ENCODE measurements at places on chromosomes 16 and 17.
A peak's percentile ranks its signal among the peaks of the same experiment; 100 is the strongest.

DNA sequence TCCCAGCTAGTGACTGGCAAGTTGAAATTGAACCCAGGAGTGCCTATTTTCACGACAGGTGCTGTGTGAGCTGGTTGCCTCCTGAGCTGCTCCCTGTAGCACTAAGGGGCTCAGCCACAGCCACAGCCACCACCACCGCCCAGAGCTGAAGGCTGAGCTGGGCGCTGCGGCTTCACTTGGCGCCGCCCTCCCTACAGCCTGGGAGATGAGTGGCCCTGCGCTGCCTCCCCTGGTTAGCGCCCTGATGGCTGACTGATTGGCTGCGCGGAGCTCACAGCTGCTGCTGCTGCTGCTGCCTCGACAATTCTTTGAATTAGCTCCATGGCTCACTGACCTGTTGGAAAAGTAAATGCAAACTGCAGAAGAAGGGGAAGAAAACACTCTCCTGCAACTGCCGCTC is 91.8 kb upstream of the TMEM132E start:
- no peak for DNase-seq

DNA sequence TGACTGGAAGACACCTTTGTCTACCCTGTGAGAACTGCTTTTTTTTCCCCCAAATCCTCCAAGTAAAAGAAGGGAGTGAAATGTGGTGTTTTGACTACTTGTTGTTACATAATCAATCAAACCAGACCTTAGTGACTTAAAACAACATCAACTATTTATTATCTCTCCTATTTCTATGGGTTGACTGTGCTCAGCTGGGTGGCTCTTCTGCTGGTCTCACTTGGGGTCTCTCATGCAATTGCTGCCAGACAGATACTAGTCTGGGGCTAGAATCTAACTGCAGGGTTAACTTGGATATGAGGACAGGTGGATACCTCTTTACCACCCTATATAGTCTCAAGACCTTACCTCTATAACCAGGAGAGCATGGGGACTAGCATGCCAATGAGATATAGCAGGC is 141.3 kb downstream of the SALL1 start:
- no peak for DNase-seq

- no peak for DNase-seq
These were observed 30.2 kb downstream of the SALL1 start for GRCh38 chr16:51120730-51121347.

GRCh38 chr16:85002608-85003007 is 8.7 kb downstream of the ZDHHC7 start:
- no peak for DNase-seq

GRCh38 chr17:28612531-28612930 is 1.5 kb downstream of the RSKR start:
- DNase-seq: no peak

DNA sequence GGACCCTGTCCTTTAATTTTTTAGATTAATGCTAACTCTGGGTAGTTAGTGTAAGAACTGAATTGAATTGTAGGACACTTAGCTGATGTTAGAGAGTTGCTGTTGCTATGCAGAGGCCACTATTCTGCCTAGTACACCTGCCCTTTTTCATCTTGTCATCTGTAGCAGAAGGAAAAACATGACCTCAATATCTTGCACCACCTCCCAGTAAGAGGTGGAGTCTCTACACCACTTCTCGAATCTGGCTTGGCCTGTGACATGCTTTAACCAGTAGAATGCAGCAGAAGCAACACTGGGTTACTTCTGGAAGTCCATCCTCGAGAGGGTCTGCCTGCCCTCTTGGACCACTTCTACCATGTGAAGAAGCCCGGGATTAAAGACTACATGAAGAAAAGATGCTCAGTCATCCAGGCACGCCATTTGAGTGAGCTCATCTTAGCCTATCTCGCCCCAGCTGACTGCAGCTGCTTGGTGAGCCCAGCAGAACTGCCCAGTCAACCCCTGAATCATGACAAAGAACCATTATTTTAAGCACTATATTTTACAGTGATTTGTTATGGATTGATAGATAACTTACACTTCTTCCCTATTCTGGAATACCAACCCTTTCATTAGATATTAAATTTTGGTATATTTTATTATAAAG is 153.5 kb downstream of the MYO1D start:
- no peak for DNase-seq

DNA sequence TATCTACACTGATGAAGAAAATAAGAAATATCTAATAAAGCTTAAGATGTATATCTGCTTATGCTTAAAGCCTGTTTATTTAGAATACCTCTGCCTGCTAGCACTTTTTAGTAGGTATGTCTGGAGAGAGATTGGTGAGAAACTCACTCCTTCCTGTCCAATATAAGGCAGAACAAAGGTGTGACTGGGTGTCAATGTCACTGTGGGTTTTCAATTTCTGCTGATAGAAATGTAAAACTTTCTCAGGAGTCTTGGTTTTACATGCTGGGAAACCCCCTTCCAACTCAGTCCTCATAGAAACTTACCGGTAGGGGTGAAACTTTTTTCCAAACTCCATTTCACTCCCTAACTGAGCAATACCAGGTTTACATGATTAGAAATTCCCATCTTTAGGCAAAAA is 17.8 kb upstream of the MPHOSPH6 start:
- no peak for DNase-seq

- no peak for DNase-seq
These were observed 123.6 kb downstream of the CDYL2 start for GRCh38 chr16:80680839-80681238.

DNA sequence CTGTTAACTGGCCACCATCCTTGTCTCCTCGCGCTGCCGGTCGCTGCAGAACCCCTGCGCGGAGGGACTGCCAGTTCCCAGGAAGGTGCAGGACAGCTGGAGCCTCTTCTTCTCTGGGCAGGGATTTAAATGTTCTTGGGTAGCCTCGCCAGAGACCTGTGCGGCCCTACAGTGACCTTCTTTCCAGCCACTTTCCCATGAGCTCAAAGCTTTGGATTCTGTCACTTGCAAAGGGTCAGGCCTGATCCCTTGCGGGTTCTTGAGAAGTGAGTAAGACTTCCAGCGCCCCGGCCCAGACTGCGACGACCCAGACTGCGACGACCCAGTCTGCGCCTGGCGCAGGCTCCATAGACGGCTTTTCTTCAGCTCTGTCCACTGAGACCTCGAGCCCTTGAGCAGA is 1.4 kb upstream of the SLFN5 start:
- no peak for DNase-seq

DNA sequence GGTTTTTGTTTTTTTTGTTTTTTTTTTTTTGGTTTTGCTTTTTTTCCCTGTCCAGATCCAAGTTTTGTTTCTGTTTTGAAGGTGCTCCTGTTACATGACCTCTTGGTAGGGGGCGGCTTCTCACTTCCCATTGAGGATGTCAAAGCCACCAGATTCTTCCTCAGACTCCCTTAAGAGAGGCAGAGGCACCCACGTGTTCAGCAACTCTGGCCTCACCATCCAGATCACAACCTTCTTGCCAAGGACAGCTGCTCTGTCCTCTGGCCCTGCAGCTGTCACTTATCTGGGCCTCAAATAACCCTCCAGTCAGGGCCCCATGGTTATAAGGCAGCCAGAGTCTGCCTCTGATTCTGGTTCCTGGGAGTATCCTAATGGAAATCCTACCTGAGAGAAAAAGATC is 208.5 kb downstream of the STX8 start:
- DNase-seq: no peak

DNA sequence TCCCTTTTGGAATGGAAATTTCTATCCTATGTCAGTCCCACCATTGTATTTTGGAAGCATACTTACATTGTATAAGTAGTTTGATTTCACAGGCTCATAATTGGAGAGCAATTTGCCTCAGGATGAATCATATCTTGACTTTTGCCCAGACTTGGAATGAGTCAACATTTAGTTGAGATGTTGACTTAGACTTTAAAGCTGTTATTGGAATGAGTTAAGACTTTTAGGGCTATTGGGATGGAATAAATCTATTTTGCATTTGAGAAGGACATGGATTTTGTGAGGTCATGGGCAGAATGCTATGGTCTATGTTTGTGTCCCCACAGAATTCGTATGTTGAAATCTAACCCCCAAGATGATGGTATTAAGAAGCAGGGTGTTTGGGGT is 12.2 kb upstream of the ZNF594 start:
- DNase-seq: no peak

DNA sequence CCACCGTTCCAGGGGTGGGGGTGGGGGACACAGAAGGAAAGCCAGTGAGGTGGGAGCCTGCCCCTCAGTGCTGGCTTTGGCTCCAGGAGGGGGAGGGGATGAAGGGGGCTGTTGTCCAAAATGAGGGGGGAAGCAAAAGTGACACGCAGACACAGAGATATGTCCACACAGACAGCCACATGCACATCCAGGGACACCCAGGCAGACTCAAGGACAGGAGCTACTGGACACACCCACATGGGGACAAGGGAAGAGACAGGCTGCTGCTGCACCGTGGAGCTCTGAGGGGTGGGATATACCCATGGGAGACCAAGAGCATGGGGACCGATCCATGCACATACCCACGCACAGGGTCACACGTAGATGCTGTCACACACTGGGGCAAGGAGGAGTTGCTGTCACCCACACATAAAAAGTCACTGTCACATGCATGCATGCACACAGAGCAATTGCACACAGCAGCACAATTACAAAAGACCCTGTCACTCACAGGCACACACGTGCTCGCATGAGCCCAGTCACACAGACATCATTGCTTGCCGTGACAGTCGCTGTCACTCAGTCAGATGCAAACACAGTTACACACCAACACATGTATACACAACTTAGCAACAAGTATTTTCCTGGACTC is 1.3 kb downstream of the THRA start:
- DNase-seq: no peak

DNA sequence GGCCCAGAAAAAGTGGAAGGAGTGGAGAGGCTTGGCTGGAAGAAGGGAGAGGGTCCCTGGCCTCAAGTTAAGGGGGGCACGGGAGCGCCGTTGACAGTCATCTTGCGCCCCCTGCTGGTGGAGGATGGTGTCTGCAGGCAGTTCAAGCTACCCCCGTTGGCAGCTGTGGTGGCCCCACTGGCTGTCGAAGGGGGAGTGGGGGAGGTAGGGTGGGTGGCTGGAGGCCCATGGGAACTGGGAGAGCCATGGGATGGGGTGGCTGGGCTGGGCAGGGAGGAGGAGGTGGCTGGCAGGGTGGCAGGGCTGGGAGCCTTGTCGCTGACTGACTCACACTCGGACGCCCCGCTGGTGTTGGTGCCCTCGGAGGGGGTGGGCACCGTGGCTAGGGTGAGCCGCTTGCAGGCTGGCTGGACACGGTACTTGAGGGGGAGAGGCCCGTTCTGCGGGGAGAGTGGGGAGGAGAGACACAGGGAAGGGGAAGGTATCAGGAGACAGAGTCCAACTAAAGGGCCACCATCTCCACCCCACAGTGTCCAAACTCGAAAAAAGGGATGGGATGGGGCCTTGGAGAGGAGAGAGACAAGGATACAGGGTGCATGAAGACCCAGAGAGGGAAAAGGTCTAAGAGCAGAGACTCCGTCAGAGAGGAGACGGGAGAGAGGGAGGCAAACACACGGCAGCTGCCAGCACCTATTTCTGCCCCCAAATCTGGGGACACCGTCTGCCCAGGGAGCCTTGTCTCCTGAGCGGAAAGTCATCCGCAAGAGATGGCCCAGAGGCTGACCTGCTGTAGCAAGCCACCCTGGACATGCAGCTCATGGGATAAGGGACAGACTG is 5.2 kb downstream of the CISD3 start:
- DNase-seq: no peak

DNA sequence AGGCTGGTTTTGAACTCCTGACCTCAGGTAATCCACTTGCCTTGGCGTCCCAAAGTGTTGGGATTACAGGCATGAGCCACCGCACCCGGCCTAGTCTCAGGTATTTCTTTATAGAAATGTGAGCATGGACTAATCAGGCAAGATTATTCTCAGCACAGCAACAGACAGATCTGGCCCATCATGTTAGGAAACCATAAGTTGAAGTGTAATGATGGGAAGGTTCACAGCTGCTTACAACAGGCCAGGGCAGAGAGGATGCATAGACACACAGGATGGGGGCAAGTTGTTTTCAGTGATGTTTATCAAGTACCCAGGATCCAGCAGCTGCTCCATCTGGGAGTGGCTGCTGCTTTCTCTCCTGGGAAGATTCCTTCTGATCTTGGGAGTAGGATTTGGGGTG is 16.6 kb upstream of the NOS2 start:
- no peak for DNase-seq

DNA sequence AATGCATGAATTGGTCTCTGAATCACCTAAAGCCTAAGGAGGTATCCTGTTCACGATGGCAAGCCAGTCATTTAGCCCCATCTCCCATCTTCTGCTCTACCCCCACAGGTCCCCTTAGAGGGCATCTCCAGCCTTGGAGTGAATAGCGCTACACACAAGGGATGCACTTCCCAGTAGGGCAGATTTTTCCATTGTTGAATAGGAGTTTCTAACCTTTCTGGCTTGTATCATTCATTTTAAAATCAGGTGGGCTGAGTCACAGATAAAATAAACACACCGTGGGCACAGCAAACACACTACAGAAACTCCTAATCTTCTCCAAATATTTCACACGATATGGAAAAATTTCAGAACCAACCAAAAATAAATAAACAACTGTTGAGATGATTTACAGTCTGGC is 201.2 kb upstream of the NOG start:
- no peak for DNase-seq

DNA sequence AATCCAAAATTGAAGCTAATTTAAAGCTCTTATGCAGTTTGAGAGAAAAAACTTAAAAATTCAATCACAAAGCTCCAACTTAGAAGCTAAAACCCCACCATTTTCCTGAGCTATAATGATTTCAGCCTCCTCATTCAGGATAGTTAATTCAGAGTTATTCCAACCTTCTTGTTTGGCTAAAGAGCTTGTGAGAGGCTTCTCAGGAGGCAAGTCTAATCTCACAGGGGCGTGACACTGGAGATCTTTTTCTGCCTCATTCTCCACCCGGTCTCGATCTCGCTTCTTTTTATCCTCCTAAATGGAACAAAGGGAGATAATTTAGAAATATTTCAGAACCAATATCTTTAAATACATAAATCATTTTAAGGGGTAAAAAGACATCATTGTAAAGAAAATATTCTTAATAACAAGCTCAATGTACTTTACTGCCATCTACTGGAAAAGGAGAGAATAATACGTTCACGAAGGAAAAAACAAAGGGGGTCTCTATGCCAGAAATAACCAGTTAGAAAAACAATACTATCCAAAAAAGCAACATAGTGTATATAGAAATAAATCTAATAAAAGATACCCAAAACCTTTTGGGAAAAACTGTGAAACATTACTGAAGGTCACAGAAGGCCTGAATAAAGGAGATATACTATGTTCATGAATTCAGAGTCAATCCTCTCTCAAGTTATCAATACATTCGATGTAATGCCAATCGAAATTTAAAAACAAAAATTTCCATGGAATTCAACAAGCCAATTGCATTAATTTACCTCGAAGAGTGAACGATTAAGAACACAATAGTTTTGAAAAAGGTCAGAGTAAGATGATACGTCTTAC is 13.9 kb downstream of the BRD7 start:
- DNase-seq: peak; percentile 42

- peak; percentile 91 for DNase-seq
These were observed 2.8 kb downstream of the PRKAR1A start for GRCh38 chr17:68514831-68515635.

- no peak for DNase-seq
These were observed 7.7 kb upstream of the KRT14 start for GRCh38 chr17:41594363-41594915.

Measured in kidney capillary endothelial cell (primary cell).